ENCODE measurements at places on chromosomes 2 and 18.

DNA sequence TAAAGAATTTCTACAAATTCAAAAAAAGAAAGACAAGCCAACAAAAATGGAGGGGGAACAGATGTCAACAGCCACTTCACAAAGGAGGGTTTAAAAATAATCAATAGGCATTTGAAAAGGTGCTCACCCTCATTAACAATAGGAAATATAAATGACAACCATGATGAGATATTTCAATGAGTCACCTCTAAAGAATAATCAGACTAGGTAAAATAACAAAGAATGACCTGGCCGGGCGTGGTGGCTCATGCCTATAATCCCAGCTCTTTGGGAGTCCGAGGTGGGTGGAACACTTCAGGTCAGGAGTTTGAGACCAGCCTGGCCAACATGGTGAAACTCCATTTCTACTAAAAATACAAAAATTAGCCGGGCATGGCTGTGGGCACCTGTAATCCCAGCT lies 133.6 kb downstream of the KCNE4 start:
- no peak for DNase-seq

GRCh38 chr2:80338794-80339193 lies 34.2 kb upstream of the LRRTM1 start:
- no peak for DNase-seq

DNA sequence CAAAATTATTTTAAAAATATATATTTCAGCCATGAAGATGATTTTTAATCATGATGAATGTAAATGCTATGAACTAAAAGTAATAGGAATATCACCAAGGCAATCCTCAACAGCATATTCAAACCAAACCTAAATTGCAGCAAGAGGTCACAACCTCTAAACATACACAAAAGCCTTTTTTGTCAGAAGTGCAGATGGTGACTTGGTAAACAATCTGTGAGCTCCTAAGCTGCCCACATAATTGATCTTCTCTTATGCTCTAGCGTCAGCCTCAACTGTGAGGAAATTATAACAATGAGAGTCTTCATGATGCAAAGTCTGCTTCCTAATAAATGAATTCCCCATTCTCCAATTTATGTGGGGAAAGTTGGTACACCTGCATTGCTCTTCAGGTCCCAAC lies 113.2 kb downstream of the TSN start:
- no peak for DNase-seq

GRCh38 chr18:4060427-4061281 lies 394.5 kb downstream of the DLGAP1 start:
- DNase-seq: no peak

GRCh38 chr2:50125246-50125645 lies 906.7 kb downstream of the NRXN1 start:
- DNase-seq: no peak

- DNase-seq: no peak
These were observed 675 bp downstream of the PRKD3 start for GRCh38 chr2:37323781-37324535.

DNA sequence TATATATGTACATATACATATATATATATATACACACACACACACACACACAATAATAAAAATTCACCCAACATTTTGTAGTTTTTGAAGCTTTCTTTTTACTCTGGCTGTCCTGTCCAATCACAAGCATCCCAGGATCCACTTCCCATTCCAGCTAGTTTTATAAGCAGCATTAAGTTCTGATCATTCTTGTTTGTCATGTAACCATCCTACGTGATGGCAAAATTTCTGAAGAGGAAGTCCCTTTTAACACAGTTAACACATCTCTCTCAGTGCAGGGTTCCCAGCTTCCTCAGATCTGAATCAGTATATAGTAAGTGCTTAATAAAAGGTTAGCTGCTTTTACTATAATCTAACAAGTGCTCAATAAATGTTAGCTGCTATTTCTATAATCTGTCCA lies 26.4 kb downstream of the MYOM1 start:
- no peak for DNase-seq

GRCh38 chr2:71852141-71852711 lies 295.4 kb downstream of the CYP26B1 start:
- no peak for DNase-seq

DNA sequence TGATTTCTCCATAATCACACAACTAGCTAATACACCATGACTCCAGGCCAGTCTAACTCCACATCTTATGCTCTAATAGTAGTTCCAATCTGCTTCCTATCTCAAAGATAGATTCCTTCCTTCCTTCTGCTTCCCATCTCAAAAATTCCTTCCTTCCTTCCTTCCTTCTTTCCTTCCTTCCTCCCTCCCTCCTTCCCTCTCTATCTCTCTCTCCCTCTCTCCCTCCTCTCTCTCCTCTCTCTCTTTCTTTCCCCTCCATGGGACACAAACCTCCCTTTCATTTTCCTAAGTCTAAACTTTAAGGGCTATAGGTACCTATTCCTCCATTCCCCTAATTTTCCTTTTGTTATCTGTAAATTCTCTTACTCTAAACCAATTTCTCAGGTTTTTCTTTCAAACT lies 62.5 kb downstream of the CCDC88A start:
- DNase-seq: no peak

DNA sequence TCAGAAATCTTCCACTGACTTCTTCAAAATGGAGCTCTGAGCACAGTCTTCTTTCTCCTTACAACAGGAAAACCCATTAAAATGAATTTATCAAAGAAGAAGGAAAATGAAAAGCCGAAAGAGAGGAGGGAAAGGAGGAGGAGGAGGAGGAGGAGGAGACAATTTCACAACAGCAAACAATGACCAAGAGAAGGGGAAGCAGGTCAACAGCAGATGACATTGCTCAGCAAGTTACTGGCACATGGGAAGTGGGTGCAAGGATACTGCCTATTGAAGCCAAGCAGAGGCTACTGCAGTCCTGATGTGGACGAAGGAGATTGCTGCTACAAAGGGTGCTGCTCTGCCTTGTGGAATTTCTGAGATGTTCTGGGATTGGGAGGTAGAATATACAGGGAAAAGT lies 268.2 kb upstream of the FBXO11 start:
- no peak for DNase-seq

DNA sequence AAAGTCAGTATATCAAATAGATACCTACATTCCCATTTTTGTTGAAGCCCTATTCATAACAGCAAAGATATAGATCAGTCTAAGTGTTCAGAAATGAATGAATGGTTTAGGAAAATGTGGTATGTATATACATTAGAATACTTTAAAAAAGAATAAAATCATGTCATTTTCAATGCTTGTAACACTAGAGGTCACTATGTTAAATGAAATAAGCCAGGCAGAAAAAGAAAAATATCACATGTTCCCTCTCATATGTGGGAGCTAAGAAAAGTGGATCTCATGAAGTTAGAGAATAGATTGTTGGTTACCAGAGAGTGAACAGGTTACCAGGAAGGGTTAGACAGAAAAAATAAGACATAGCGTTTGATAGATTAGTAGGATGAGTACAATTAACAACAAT lies 1111.0 kb upstream of the SLC39A10 start:
- DNase-seq: no peak

- DNase-seq: no peak
These were observed 530.6 kb downstream of the CCDC85A start for GRCh38 chr2:56714400-56714799.

GRCh38 chr18:78774741-78775141 lies 204.9 kb upstream of the SALL3 start:
- no peak for DNase-seq

GRCh38 chr2:134462275-134462674 lies 208.4 kb downstream of the MGAT5 start:
- no peak for DNase-seq

- no peak for DNase-seq
These were observed 487.0 kb upstream of the FANCL start for GRCh38 chr2:58727981-58728656.

DNA sequence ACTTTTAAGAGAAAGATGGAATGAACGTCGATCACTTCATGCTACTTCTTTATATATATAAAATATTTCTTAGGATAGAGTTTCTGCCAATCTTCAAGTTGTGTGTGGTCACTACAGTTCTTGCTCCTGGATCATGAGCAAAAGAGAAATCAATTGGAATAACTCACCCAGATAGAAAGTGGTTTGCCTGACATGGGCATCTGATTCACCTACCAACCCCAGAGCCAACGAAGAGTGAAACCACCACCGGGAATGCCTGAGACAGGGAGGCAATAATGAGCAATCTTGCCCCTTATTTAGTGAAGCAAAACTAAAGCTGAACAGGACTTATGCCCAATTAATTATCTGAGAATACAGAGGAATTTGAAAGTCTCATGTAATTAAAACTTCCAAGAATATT lies 250.2 kb upstream of the REG3G start:
- no peak for DNase-seq

DNA sequence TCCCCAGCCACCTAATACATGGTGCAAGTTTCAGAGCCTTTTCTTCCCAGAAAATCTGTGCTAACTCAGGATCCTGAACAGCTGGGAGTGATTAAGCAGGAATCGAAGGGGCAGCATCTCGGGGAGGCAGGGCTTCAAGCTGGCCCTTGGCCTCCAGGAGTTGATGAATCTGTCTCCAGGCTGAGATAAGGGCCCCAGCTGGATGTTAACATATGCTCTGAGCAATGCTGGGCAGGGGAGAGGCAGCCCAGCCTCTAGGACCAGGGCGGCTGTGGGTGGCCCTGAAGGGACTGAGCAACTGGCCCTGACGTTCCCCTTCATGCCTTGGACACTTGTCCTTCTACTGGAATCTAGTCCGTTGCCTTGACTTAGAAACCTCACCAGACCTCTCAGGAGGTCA lies 84.1 kb upstream of the EPC2 start:
- DNase-seq: no peak

Measured in NCI-H774 (cell line).